T-helper 2 cell (primary cell): ENCODE measurements at places on chromosomes 4 and X.

- DNase-seq = no peak
These were observed 369.8 kb downstream of the UNC5C start for GRCh38 chr4:95178938-95179337.

- DNase-seq = no peak
These were observed 1.4 kb upstream of the LRIT3 start for GRCh38 chr4:109846395-109847098.

- no peak for DNase-seq
These were observed 35.9 kb upstream of the PHOX2B start for GRCh38 chr4:41784191-41784979.

DNA sequence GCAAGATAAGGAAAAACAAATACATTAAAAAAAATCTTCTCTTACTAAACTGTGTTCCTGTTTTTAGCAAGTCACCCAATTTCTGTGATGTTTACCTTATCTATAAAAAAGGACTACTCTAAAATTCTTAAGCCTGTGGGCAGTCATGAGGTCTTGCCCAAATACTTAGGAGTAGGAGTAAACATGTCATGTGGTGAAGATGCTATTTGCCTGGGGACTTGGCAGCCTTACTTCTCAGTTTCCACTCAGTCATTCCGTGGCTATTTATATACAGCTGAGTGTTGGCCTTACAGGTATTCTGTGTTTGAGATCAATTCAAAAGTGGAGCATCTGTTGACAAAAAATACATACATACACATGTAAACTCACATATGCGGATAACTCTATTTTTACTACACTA lies 89.9 kb upstream of the TLR2 start:
- no peak for DNase-seq

DNA sequence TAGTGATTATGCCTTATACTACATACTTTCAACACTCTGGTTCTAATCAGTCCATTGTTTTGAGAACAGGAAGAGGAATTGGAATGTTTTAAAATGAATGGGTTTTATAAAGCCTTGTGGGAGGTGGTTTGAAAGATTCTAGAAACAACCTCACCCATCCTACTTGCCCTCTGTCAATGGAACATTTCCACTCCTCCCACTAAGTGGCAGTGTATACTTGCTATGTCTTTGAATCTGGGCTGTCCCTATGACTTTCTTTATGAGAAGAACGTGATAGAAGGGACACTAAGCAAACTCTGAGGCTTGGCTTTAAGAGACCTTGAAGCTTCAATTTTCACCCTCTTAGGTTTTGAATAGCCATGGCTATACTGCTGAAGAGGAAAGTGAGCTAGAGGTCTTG lies 611.2 kb downstream of the PPP4R3C start:
- no peak for DNase-seq

DNA sequence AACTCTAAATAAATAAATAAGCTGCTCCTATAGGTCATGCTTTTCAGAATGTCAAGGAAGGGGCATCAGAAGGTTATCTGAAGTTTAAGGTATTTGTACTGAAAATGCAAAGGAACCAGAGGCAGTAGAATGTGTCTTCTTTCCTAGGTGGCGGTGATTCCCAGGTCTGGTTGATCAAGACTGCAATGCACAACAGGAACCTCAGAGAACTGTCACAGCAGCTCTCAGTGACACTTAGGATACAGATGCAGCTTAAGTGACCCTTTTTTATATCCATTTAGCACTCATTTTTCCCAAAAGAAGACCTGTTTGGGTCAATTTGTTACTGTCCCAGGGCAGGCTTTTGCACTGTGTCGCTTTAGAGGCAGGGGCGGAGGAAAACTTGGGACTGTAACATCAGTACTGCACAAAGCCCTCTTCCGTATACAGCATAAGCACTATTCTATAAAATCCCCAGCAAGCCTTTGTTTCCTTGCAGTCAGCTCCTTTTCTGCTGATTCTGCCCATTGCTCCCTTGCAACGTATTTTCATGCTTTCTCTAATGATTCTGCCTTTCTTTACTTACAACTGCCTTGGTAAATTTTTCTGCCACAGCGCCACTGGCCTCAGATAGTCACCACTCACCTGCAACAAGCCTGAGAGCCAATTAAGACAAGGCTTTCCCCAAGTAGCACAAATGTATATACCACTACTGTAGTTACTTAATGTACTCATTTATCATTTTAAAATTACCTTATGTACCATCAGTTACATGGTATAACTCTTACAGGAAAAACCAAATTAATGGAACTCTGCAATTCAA lies 1.5 kb upstream of the MND1 start:
- DNase-seq = no peak

DNA sequence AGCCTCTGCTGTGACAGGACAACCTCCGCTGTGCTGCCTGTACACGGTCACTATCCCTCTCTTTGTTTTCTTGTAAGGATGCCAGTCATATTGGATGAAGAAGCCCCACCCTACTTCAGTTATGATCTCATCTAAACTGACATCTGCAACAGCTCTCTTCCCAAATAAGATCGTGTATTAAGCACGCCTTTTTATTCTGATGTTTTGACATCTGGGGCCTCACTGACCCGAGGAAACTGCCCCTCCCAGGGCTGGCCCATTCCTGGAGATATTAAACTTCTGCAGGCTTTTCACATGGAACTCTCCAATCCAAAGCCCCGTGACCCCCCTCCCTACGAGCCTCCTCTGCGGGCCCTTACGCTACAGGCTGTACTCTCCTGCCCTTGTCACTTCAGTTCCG lies 232.0 kb downstream of the ARHGAP10 start:
- DNase-seq = no peak

DNA sequence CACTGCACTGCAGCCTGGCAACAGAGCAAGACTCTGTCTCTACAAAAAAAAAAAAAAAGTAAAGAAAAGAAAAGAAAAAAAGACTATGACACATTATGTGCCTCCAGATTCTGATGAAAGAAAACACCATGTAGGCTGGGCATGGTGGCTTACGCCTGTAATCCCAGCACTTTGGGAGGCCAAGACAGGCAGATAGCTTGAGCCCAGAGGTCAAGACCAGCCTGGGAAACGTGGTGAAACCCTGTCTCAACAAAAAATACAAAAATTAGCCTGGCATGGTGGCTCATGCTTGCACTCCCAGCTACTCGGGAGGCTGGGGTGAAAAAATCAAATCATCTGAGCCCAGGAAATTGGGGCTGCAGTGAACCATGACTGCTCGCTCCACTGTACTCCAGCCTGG lies 19.4 kb downstream of the THOC2 start:
- DNase-seq = no peak

GRCh38 chrX:50100188-50100587 lies 100.6 kb downstream of the AKAP4 start:
- no peak for DNase-seq

DNA sequence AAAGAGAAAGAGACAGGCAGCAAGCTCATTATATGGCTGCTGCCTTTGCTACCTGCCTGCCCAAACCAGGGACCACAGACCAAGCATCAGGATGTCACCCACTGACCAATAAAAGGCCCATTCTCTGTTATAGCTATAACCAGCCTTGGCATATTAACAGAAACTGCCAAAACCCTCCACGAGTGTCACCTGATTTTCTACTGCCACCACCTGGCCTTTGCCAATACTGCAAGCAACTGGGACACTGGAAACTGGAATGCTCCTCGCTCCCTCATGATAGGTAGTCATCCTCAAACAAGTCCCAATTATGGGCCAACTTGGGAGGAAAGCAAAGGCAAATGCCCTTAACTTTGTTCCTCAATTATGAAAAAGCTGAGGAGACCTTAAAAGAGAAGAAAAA lies 76.0 kb downstream of the SPIN4 start:
- no peak for DNase-seq

GRCh38 chr4:3508542-3508941 lies 23.7 kb downstream of the LRPAP1 start:
- no peak for DNase-seq

DNA sequence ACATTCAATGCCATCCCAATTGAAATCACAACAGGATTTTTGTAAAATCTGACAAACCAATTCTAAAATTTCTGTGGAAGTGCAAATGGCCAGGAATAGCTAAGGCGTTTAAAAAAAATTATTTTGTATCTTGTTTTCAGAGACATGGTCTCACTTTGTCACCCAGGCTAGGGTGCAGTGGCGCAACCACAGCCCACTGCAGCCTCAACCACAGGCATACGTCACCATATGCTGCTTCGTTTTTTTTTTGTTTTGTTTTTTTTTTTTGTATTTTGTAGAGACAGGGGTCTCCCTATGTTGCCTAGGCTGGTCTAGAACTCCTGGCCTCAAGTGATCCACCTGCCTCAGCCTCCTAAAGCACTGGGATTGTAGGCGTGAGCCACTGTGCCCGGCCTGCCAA lies 24.5 kb downstream of the ZNF41 start:
- no peak for DNase-seq

GRCh38 chrX:51024106-51024696 lies 113.7 kb downstream of the BMP15 start:
- no peak for DNase-seq

GRCh38 chrX:2538031-2538757 lies 37.4 kb upstream of the DHRSX start:
- DNase-seq = no peak

DNA sequence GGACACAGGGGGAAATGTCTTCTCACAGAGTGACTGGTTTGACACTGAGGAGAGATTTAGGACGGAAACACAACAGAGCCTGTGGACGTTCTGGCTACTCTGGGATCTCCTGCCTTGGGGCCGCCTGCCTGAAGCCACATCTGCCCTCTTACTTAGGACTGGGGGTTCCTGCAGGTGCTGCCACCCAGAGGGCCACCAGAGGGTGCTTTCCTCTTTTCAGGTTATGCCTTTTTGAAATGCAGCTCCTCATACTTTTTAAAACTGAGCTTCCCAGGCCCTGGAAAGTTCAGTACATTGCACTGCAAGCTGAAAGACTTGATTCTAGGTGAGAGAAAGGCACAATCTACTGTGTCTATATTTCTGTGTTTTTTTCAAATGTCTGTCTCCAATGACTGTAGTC lies 92.2 kb upstream of the PGRMC2 start:
- DNase-seq = no peak

DNA sequence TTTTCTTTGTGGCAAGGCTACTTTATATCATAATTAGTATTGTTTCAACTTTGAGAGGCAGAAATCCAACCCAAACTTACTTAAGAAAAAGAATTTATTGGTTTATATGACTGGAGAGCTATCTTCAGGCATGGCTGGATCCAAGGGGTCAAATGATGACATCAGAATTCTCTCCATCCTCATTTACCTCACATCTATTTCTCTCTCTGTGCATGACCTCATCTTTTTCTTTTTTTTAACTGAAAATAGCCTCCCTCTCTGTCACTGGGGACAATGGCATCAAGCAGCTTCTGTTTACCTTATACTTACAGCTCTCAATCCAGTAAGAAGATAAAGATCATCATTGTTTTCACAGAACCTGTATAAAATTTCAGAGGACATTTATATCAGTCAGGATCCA lies 12.0 kb upstream of the EXOC1L start:
- DNase-seq = no peak

DNA sequence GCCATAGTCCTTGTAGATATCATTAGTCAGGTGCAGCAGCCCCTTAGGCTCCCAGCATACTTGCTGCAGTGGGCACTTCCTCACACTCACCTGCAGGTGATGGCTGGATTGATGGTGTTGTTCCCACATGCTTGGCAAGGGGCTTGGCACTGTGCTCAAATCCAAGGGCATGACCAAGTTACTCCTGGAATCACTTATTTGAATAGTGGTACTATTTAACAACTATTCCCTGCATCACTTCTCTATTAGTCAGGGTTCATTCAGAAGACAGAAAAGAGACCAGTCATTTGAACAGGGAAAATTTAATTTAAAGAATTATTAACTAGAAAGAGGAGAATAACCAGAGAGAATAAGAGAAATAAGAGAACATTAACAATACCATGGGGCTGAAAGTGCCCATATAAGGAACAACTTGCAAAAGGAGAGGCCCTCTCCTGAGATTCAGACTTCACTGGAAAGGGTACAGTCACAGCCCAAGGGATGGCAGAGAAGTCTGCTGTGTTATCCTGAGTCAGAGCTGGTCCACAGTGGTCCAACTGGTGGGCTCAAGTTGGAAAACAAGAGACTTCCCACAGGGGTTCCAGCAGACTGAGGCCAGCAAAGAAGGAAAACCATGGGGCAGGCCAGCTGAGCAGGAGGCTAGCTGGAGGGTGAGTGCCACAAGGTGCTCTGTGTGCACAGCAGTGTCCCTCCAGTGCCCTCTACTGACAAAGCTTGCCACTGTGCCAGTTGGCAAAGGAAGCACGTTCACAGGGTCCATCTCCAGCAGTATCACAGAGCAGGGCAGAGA lies 9.8 kb downstream of the SPP1 start:
- no peak for DNase-seq

DNA sequence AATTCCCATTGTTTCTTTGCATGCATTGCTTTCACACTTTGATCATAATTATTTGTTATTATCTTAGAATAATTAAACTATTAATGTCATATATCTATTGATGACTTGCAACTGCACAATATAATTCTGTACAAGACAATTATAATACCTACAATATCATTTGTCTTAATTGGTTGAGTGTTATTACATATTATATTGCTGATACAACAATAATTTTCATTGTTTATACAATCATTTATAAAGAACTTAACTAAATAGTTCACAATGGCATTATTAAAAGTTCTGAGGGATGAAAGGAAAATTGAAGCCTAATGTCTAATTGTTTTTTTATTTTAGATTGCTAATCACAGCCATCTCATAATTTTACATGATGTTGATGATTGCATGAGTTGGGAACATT lies 227.6 kb downstream of the GALNTL6 start:
- no peak for DNase-seq

DNA sequence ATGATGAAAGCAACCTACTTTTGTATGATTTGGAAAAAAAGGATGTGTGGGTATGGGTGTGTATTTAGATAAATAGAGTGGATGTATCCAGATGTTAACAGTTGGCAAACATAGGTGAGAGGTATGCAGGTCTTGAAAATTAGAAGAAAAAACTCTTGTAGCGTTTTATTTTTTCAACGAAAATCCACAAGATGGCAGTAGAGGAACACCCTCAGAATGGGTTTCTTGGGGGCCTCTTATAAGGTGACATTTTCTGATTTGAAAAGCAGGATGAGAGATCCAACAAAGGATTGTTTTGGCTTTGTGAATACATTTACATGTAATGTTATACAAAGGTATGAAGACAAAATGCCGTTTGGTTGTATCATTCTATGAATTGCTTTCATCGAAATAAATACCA lies 68.3 kb downstream of the FMR1NB start:
- no peak for DNase-seq

- DNase-seq = no peak
These were observed 51.4 kb upstream of the HHIP start for GRCh38 chr4:144594471-144594986.

GRCh38 chrX:111270339-111270738 lies at the start of gene CAPN6:
Gene CAPN6, minus strand, starts transcription at chrX:111270483. Its CDS starts 6,547 bp downstream, at chrX:111263936.
- DNase-seq = no peak

DNA sequence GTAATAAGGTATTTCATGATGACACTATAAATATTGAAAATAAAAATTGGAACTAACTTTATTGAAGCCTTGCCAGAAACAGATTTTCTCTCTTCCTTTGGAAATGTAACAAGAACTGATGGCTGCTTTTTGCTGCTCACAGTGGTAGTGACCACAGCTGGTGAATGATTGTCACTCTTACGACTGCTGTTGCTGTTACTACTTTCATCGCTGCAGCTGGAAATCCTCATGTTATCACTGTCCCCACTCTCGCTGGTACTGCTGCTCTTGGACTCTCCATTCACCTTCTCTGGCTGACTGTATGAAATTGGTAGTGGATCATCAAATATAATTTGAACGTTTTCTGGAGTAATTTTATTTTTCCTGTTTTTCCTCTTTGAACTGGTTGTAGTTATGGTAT lies 28.5 kb upstream of the COX18 start:
- no peak for DNase-seq

- no peak for DNase-seq
These were observed 735.9 kb upstream of the TENM3 start for GRCh38 chr4:181507180-181507835.

- no peak for DNase-seq
These were observed 109.8 kb upstream of the HDX start for GRCh38 chrX:84611843-84612636.
